ENCODE measurements at places on chromosomes 7 and 10.
A peak's percentile ranks its signal among the peaks of the same experiment; 100 is the strongest.

GRCh38 chr10:128026615-128027300, 99.5 kb downstream of the MKI67 start:
- DNase-seq, result no peak

GRCh38 chr10:103054621-103055020, 136.5 kb downstream of the CNNM2 start:
- no peak for DNase-seq

GRCh38 chr10:131014271-131014670, 297.2 kb downstream of the TCERG1L start:
- DNase-seq, result no peak

DNA sequence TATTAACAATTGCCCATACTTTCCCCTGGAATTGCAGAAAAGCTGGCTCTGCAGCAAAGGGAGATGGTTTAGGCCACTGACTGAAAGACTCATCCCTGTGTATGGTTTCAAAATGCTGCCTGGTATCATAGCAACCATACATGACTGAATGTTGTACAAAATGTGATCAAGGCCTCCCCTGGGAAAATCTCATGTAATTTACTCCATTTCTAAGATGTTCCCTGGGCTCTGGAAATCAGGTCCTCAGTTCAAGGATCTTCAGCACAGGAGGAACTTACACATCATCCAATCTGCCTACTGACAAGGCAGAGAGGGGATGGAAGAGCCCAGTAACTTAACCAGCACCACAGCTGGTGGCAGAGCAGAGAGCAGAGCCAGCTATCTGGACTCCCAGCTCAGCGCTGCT, 111.8 kb downstream of the JAZF1 start:
- no peak for DNase-seq

- no peak for DNase-seq
Observed at GRCh38 chr10:31927565-31927883, 1.1 kb downstream of the ARHGAP12 start.

DNA sequence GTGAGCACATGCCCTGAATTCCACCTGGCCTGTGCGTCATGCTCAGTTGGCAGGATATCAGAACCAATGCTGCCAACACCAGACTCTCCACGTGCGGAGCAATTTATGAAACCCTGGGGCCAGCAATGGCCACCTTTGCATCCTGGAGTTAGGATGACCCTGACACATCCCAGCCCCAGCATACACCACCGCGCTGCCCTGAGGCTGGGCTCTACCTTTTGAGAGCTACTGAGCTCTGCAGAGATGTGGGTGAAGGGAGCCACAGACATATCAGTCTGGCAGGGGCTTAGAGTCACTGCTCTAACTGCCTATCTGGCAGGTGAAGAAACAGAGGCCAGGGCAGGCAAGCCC, 41.9 kb downstream of the SYPL1 start:
- no peak for DNase-seq

DNA sequence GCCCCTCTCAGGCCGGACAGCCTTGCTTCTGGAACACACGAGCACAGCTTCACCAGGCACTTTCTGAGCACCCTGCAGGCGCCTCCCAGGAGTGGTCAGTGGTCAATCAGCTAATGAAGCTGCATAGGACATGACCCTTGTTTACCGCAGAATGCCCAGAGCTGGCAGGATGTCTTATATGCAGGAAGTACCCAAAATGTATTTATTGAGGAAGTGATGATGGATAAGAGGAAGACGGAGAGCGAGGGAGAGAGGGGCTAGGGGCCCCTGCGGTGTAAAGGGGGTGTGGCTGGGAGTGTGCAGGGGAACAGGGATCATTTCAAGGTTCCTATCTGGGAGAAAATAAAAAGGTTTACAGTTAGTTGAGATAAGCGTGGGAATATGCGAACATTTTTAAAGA, 3.3 kb downstream of the CYP2E1 start:
- DNase-seq, result no peak

DNA sequence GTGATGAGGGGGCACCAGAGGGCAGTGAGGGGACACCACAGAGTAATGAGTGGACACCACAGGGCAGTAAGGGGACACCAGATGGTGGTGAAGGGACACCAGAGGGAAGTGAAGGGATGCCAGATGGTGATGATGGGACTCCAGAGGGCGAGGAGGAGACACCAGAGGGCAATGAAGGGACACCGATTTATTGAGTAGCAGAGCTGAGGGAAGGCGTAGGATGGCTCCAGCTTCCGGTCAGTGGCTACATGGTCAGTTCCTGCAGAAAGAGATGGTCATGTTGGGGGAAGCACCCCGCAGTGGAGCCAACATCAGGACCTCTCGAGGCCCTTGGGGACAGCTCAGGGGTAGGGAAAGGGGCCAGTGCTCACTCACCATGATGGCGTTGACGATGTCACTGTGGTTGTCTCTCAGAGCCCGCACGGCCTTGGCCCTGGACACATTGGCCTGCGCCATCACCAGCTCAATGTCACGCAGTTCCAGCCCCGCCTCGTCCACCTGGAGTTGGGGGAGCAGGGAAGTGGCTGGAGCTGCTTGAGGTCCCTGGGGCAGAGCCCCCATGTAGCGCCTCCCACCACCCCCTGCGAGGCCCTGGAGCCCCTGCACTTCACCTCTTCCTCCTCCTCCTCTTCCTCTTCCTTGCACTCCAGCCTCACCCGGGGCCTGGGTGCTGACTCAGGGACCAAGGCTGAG, 8.4 kb downstream of the NACAD start:
- DNase-seq, result no peak

GRCh38 chr7:128914566-128915151, 4.2 kb upstream of the KCP start:
- DNase-seq, result no peak

DNA sequence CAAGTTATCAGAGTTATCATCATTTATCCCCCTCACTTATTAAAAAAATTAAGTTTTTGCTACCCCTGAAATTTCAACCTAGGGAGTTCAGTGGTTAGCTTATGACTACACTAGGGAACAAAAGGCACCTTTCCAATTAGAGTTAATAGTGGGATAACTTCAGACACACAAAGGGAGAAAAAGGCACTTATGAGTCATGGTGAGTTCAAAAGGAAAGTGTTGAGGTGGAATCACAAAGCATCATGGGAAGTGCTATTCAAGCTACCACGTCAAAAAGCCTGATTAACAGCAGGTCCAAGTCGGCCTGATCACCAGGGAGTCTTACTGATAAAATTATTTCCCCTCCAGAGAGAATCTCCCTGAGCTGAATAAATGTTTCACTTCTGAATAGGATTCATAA, 165.7 kb downstream of the C7orf25 start:
- DNase-seq, result no peak

GRCh38 chr7:47816647-47817046, 131.6 kb downstream of the PKD1L1 start:
- no peak for DNase-seq

- no peak for DNase-seq
Observed at GRCh38 chr7:32223721-32224120, 153.5 kb upstream of the PDE1C start.

DNA sequence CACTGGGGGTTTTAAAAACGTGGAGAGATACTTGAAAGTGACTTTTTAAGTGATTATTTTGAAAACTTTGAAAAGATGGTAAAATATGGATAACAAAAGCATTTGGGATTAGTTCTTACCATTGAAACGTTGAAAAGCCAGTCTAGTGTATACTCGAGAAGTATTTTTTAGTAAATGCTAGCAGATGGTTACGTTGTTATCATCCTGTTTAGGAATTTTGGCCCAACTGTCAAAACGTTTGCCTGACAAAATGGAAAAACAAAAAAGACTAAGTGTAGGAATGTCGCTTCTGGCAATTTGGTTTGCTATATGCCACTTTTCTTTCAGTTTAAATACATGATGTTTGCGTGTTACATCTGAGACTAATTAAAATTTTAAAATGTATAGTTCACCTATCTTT, 1.2 kb downstream of the RBM33 start:
- no peak for DNase-seq

GRCh38 chr10:49153971-49154370, 20.1 kb upstream of the FAM170B start:
- DNase-seq, result no peak

- DNase-seq, result no peak
Observed at GRCh38 chr7:102891693-102892261, 21.0 kb upstream of the LRRC17 start.

- DNase-seq, result no peak
Observed at GRCh38 chr7:103859709-103860108, 129.7 kb downstream of the RELN start.

DNA sequence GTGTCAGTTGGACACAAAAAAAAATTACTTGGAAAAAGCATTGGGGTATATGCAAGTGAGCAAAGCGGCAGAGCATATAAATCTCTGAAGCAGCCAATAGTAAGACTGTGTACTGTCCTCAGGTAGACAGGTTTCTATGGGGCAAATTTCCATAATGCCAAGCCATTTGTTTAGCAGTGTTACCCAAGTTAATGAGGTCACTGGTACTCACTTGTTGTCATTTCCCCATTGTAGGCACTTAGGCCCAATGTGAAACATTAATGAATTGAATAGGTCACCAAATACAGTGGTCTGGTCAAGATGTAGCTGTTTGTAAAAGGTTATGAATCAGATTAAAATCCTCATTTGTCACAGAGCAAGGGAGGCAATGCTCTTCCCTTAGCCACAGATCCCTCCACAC, 27.5 kb downstream of the HOXA1 start:
- DNase-seq, result no peak

- no peak for DNase-seq
Observed at GRCh38 chr10:63464402-63465292, 1.1 kb downstream of the JMJD1C start.

DNA sequence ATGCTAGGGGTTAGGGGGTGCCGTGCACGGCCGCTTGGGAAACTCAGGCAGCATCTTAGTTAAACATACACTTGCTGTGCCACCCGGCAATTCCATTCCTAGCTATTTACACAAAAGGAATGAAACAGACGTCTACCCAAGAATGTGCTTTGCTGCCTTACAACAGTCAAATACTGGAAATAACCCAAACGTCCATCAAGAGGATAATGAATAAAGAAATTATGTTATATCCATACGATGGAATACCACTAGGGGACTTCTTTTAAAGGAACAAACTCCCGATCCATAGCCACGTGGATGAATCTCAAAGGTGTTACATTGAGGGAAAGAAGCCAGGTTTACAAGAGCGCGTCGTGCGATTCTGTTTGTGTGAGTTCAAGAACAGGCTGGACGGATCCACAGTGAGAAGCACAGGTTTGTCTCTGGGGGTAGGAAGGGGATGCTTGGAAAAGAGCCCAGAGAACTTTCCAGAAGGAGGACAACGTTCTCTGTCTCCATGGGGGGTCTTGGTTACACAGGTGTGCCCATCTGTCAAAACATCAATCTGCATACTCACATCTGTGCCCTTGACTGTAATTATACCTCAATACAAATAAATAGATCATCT, 41.8 kb downstream of the STK32C start:
- DNase-seq, result no peak

DNA sequence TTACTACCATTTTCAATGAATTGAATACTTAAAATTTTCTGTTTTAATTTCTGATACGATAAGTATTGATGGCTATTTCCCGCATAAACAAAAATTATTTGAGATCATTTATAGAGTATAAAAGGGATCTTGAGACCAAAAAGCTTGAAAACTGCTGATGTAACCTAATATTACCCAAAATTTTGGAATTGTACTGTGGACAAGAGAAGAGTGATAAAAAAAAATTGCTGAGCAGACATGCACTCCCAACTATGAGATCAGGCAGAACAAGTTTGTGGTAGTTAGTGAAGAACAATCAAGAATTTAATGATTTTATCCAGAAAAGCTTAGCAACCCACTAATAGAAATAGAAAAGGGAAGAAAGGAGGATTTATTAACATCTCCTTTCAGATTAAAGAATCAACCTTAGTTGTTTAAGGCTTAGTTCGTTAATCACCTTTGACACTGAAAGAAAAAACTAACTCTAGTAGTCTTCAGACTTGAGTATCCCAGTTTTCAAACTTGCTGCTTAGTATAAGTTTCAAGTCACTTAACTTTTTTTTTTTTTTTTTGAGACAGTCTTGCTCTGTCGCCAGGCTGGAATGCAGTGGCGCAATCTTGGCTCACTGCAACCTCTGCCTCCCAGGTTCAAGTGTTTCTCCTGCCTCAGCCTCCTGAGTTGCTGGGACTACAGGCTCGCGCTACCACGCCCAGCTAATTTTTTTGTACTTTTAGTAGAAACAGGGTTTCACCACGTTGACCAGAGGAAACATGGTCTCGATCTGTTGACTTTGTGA, 50.6 kb upstream of the ZC3HAV1 start:
- DNase-seq, result no peak

DNA sequence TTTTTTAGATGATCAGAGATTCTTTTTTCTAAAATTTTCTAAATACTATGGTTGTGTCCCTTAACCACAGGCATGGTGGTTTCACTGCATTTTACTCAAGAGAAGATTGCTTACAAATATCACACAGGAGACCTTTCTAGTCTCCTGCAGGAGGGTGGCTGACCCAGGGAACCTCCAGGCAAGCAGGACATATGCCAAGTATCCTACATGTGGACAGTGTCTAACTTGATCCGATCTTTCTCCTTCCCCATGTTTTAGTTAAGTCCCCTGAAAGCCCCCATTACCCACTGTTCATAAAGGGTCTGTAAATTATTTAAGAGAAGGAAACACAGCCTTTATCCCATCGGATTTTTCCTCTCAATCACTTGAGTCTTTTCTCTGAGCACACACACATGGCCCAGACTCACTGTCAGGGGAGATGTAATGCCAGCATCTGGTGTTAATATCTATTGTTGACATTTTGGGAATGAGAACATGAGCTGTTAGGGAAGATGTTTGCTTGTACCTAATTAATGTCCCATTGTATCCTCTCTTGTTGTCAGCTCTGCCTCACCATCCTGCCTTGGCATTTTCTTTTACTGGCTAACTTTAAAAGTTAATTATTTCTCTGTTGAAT, 755.2 kb downstream of the AUTS2 start:
- DNase-seq, result no peak

GRCh38 chr7:75639071-75639885, 99.5 kb downstream of the HIP1 start:
- peak; percentile 8 for DNase-seq
